ENCODE measurements at places on chromosomes 16 and 17. TPM values are rescaled to one million over a fixed set of nuclear protein-coding genes. Genes with fewer than 3 reads are reported as not detected.

DNA sequence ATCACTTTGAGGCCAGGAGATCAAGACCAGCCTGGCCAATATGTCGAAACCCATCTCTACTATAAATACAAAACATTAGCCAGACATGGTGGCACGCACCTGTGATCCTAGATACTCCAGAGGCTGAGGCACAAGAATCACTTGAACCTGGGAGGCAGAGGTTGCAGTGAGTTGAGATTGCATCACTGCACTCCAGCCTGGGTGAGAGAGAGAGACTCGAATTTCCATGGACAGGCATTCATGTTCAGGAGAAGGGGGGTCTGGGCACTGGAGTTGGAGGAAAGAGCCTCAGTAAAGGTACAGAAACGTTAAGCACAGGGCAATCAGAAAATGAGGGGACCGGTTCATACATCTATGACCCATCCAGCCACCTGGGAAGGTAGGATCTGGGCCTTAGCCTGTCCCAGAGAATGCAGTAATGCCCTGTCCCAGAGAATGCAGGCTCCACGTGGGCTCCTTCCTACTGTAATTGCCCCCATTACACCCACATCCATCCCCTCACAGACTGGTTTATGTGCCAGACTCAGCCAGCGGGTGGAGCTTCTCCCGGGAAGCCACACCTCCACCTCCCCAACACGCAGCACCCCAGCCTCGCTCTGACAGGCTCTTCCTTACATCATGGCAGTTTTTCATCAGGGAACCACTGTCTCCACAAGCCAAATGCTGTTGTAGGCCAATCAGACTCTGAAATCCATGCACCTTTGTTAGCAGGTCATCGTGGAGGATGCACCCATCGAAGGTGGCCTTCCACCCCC, 21.6 kb upstream of the ARL4D start:
- DNase-seq: no peak

- DNase-seq: no peak
These were observed 63.0 kb downstream of the NLK start for GRCh38 chr17:28105501-28105900.

GRCh38 chr16:6335072-6335471, 997.6 kb upstream of the RBFOX1 start:
- DNase-seq: no peak

DNA sequence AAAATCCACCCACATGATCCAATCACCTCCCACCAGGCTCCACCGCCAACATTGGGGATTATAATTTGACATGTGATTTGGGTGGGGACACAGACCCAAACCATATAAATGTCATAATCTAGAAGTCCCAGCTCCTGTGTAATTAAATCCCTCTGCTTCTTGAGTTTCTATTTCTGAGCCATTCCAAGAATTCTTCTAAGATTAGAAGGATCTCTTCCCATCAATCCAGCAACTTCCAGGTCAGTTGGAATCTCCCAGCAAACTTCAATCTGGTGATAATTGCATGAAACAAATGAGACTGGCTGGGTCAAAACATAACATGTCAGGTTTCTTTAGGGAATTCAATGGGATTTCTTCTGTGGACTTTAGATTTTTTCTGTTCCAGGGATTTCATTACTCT, 127.8 kb upstream of the CDH5 start:
- DNase-seq: no peak

DNA sequence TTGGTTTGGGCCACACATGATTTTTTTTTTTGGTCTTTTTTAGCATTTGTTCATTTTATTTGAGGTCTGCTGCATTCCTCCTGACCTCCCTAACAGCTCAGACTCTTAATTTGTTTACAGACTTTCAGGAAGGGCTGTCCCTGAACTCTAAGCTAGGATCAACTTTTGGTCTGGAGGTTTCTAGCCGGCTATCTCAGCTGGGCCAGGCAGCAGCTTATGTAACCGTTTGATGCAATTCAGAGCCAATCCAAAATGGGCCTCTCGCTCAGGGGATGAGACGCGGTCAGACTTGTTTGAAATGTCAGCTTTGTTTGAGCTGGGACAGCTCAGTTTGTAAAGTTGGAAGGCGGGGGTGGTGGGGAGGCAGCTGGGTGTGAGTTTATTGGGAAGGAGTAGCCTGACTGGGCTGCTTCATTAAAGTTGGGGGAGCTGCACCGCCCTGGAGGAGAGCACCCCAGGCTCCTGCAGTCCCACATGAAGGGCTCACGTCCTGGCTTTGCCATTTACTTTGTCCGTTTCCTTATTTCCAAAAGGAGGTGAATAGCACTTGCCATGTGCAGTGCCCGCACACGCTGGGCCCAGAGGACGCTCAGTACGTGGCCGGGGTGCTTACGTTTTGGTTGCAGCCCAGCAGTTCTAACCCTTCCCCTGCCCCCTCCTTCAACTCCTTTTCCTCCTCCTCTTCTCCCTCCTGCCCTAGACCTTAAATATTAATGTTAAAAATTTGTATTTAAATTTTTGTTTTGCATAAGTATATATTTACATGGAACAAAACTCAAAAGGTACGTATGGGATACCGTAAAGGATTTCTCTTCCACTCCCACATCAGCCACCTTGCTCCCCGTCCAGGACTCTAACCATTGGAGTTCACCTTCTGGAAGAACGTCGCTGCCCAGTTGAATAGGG, 121.2 kb downstream of the SNX29 start:
- DNase-seq: no peak

- DNase-seq: no peak
These were observed 34.5 kb upstream of the CLEC18B start for GRCh38 chr16:74455619-74456289.

The ETV4 gene
- not detected for total RNA-seq

The TBC1D3I gene
- 1.4 TPM for total RNA-seq

The ABCA6 gene
- 0.15 TPM for total RNA-seq

Data from CD4-positive, CD25-positive, alpha-beta regulatory T cell (primary cell).